ENCODE measurements at places on chromosomes 7 and 10.

- peak; percentile 86 for DNase-seq
Measured at GRCh38 chr7:39504963-39505362, 61.2 kb upstream of the YAE1 start.

GRCh38 chr10:129386415-129387257 is 80.4 kb upstream of the MGMT start:
- no peak for DNase-seq

- no peak for DNase-seq
Measured at GRCh38 chr10:58326967-58327381, 7.8 kb upstream of the UBE2D1 start.

GRCh38 chr10:49488056-49488717 is 50.7 kb downstream of the ERCC6 start:
- DNase-seq = no peak

GRCh38 chr10:14259696-14260566 is 70.8 kb downstream of the FRMD4A start:
- DNase-seq = no peak

DNA sequence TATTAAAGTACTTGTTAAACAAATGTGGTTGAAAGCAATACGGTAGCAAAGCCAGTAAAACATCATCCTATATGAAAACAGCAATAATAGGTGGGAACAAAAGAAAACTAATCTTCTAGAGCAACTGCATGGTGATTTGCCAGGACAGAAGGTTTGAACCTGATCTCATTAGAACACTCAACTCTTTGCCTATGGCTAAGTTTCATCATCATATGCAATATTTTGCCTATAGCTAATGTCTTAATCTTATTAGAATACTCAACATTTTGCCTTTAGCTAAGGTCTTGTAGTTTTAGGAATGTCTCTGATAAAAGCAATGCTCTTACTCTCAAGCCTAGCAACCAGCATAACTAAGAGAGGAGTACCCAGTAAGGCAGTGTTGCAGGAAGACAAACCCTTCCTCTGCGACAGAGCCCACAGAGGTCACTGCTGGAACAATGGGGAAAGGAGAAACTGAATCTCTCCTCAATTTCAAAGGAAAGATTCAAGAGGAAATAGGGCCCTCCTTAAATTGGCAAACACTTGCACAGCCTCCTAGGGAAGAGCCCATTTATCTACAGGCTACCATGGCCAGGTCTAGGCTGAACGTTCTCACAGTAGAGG is 38.3 kb downstream of the CADPS2 start:
- DNase-seq = no peak

DNA sequence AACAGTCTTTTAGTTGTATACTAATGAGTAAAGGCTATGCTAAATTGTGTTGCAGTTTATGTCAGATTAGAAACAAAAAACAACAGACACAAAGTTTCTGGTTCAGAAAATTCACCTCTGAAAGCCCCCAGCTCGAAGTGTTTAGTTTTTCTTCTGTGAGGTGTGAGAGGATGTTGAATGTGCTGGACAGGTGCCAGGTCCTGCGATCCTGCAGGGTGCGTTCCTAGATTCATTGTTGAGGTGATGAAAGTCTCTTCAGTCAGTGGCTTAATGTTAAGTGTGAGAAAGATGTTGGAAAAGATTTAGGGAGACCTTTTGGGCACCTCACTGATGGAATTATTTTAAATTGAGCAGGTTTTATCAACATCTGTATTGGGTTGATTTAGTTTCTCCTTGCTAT is 287.3 kb downstream of the SDK1 start:
- no peak for DNase-seq

DNA sequence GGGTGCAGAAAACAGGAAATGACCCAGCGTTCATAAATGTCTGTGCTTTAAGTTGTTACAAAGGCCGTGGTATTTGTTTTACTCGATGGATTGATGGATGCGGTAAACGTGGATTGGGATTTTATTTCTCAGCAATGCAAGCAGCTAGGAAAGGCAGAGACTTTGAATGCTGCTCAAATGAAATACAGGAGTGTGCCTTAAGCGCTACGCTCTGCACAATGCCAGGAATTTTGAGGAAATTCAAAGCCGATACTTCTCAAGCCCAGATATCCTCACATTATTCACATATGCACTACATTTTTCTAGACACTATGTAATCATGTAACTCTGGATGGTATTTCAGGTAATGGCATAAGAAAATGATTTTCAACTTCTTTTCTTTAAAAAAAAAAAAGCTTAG is 514.3 kb upstream of the ADARB2 start:
- no peak for DNase-seq

DNA sequence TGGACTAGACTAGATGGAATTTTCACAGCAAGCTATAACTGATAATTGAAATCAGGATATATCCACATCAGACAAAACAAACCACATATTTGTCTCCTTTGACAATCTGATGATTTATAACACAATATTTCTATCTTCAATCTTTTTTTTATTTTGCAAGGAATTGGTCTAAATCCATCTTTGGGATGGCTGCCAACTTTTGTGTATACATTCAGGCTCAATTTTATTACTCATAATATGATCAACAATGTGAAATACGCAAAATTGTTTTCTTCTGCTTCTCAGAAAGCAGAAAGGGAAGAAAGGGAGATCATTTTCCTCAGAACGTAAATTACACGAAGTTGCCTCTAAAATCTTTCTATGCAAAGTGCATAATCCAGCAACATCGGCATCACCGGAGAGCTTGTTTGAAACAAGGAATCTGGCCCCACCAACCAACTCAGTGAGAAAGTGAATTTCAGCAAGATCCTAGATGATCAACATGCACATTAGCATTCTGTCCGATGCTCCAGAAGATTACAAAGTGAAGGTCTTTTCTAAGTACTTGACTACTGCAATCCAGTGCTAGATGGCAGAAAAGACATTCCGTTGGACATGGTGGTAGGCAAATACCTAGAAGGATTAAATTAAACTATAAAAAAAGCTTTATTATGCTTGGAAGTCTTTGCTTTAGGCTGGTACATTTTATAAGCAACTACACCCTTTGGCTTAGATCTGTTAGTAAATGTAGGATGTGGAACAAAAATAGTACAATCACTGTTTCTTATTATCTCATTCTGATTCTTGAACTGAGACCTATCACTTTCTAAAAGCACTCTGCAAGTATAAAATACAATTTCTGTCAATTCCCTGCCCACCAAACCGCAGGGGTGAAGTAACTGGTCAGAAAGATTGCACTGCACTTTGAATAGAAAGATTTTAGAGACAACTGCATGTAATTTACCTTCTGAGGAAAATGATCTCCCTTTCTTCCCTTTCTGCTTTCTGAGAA is 126.4 kb upstream of the RSU1 start:
- DNase-seq = no peak

- DNase-seq = no peak
Measured at GRCh38 chr7:20834656-20835055, 48.0 kb upstream of the SP8 start.

GRCh38 chr7:107573537-107573936 is 6.5 kb upstream of the BCAP29 start:
- DNase-seq = no peak

DNA sequence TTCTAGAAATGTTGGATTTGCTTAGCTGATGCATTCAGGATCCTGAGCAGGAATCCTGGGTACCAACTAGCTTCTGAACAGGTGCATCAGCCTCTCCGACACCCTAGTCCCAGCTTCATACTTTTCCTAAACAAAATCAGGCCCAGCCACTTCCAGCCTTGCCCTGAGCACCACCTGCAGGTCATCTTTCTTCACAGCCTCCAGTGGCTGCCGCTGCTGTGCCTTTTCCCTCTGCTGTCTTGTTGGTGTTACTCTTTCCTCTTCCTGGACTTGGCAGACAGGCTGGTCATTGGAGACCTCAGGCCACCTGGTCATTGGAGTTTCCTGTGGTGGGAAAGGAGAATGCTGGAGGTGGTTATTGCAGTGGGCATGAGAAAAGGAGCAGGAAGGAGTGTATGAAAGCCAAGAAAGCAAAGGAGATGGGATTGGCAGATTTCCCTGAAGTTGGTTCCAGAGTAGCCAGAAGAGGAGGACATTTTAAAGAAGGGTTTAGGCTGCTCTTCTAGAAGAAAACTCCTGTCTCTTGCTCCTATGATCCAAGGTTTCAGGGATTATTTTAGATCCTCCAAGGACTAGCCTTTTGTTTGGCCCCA is 48.2 kb upstream of the NFKB2 start:
- DNase-seq = no peak

DNA sequence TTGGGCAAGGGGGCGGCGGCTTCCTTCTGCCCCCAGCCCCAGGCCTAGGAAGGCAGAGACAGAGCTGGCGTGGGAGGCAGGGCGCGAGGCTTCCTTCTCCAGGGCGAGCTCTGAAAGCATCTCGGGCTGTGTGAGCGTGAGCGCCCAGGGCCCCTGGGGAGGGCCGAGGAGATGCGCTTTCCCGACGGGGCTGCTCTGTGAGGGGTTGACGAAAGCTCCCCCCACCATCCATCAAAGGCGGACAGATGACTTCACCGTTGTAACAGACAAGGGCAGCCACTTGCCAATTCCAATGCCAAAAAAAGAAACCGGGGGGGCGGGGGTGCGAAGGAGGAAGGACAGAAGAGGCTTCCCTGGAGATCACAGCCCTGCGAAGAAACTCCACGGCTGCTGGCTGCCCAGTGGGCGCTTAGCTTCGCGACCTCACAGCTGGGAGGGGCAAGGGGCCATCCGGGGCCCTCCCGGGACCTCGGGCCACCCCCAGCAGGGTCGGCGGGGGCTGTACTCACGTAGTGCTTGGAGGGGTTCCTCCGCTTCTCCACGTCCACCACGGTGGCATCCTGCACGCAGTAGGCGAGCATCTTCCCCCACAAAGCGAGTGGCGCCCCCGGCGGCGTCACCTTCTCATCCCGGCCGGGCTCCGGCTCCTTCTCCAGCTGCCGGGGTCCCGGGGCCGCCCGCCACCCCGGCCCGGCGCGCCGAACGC is 537 bp downstream of the SH3PXD2A start:
- no peak for DNase-seq

- no peak for DNase-seq
Measured at GRCh38 chr7:5448378-5449037, 24.9 kb upstream of the TNRC18 start.

GRCh38 chr10:86793696-86794095 is 37.3 kb downstream of the BMPR1A start:
- DNase-seq = no peak

- no peak for DNase-seq
Measured at GRCh38 chr10:21727452-21728168, 193.6 kb downstream of the MLLT10 start.

GRCh38 chr7:149868623-149869290 is 5.0 kb upstream of the ATP6V0E2 start:
- DNase-seq = peak; percentile 90

DNA sequence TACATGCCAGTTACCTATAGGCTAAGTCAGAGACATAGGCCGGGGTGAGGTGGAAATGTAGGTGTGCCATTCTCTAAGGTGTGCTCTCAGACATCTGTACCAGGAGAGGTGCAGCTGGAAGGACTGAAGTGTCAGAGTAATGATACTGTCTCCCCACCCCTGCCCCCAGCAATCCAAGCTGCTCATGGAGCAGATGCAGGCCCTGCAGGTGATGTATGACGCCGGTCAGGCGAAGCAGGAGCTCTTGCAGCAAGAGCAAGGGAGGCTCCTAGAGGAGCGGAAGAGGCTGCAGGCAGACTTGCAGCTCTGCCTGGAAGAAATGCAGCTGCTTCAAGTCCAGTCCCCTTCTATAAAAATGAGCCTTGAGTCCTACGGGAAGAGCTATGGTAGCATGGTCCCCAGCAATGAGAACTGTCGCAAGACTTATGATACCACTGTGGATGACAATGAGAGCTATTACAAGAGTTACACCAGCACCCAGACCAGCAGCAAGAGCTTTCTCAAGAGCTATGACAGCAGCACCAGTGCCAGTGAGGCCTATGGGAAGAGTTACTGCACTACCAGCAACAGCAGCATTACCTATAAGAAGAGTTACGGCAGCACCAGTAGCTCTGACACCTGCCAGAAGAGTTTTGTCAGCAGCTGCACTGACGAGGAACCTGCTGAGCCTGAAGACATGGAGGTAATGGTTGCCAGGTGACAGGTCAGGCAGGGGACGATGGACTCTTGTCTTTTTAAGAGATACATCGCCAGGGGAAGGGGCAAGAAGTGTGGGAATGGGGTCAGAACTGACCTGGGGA is 18.4 kb upstream of the FLNC start:
- DNase-seq = peak; percentile 94

GRCh38 chr10:119233123-119233820 is 25.9 kb downstream of the GRK5 start:
- DNase-seq = no peak

DNA sequence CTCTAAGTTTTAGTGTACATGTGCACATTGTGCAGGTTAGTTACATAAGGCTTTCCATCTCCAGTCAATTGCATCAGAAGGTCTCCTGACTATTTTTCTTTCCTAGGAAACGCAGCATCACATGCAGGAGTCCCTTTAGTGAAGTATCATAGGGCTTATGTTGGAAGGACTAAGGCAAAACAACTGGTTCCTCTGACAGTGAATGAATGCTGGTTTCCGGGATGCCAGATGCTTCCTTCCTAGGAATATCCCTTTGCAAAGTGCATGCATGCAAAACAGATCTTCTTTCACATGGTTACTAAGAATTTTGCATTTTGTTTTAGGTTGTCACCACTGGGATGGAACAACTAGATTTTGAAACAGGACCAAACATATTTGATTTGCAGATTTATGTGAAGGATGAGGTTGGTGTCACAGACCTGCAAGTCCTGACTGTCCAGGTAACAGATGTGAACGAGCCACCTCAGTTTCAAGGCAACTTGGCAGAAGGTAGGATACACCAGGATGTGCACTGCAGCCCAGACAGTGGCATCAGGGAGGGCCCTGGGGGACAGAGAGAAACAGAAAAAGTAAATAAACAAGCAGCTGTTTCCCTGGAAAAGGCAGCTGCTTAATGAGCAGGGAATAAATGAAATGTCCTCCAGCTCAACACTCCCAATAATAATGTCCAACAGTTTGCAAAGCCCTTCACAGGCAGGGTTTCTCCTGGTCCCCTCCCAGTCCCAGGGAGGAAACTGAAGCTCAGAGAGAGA is 17.8 kb downstream of the CDHR3 start:
- no peak for DNase-seq

GRCh38 chr7:140722254-140722653 is 25.7 kb downstream of the NDUFB2 start:
- DNase-seq = no peak

DNA sequence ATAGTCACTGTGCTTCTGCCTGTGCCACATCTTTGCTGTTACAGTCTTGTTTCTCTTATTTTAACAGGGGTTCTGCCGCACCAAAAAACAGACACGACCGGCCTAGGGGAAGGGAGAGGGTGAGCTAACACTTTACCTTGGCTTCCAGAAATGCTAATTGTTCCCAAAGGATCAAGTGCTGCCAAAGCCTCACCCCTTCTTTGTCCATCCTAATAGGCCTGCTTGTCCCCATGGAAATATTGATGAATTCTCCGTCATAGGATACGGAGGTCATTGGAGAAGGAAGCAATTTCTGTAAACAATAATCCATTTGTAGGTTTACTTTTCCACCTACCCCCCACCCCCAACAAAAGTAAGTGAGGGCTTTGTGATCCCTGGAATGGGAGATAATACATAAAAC is 567.3 kb downstream of the KCNMA1 start:
- DNase-seq = no peak

- no peak for DNase-seq
Measured at GRCh38 chr10:5711642-5712041, 27.0 kb downstream of the TASOR2 start.

Measured in RPMI8226 (cell line).